ENCODE measurements at places on chromosomes 16 and 17.

DNA sequence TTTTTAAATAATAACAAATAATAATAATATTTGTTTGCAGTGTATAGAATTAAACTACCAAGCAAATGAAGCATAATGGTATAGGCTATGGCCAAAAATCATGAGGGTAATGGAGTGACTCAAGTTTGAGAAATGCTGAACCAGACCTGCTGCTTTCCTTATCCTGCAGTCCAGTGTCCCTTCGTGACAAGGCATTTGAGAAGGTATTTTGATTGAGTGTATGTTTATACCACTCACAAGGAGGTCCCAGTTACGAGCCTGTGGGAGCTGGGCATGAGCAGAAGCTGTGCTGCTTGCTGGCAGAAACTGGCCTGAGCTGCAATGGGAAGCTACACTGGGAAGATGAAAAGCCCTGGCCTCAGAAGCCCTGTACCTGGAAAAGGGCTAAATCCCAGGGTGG lies 50.3 kb downstream of the GNAO1 start:
- no peak for DNase-seq

GRCh38 chr17:73224663-73225305 lies 31.9 kb downstream of the COG1 start:
- DNase-seq: no peak

DNA sequence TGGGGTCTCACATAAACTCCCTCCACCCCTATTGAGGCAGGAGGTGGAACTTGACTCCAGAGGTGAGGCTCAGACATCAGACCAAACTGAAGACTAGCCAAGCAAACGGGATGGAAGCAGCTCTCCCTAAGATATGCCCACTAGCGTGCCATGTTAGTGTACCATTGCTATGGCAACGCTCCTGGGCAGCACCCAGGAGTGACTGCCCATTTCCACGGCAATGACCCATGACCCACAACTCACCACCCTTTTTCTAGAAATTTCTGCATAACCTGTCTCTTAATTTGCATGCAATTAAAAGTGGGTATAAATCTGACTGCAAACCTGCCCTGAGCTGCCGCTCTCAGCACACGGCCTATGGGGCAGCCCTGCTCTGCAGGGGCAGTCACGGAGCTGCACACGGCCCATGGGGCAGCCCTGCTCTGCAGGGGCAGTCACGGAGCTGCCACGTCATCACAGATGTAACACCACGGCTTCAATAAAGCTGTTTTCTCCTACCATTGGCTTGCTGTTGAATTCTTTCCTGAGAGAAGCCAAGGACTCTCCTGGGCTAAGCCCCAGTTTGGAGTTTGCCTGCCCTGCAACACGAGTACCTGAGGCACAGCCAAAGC lies 164.3 kb downstream of the RBFOX3 start:
- DNase-seq: no peak

DNA sequence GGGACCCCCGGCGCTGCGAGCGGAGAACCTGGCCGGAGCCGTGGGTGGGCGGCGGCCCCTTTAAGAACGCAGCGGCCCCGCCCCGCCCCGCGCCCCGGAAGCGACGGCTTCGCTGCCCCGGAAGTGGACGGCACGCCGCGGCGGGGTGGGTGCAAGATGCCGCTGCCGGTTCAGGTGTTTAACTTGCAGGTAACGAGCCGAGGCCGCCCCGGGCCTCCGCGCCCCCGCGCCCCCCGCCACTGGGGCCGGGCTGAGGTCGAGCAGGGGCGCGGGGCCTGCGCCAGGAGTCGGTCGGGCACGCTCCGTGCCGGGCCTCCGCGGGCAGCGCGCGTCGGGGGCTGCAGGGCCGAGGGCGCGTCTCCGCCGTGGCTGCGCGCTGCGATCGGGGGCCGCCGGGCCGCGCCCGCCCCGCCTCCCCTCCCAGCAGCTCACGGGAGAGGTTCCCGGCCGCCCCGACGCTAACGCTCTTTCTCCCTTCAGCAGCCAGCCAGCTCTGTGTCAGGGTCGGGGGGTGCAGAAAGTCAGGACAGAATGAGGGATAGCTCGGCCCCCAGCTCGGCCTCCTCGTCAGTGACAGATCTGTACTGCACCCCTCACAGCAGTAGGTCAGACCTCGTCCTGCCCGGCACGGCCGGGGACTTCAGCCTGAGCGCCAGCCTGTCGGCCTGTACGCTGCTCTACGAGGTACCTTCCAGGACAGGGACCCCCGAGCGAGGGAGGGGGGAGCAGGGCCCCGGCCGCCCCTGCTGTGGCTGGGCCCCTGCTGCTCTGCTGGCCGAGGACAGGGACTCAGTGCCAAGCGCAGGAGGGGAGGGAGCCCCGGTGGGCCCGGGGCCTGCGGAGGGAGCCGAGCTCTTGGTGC lies at the start of the genes GPS1 and RFNG:
Gene GPS1 (plus strand): TSS at position 123 of the 862 bp plus-strand sequence. CDS start 34 bp downstream, at position 157.
Gene RFNG (minus strand): TSS at position 36 of the 862 bp plus-strand sequence. CDS start 45 bp downstream, outside the sequence.
- peak; percentile 80 for DNase-seq

DNA sequence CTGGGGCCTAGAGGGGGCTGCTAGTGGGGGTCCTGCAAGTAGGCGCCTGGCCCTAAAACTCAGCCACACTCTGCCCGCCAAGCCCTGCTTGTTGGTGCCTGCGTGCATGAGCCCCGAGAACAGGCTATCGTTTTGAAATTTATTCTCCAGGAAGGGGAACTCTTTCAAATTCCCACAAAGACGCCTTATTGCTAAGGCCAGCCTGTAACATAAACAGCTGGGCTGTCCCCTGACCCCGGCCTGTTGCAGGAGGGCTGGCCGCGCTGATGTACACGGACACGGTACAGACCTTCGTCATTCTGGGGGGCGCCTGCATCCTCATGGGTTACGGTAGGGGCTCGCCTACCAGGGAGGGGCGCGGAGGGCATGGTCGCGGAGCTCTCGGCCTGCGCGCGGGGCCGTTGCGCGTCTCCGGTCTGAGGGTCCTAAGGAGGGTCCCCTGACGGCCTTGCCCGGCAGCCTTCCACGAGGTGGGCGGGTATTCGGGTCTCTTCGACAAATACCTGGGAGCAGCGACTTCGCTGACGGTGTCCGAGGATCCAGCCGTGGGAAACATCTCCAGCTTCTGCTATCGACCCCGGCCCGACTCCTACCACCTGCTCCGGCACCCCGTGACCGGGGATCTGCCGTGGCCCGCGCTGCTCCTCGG lies 4.3 kb downstream of the SLC5A2 start:
- DNase-seq: no peak

Measured in NB4 (cell line).